Ureter (tissue), 1 donor: ENCODE measurements at places on chromosomes 12 and 14. TPM values are rescaled to one million over a fixed set of nuclear protein-coding genes. Genes with fewer than 3 reads are reported as not detected.

- DNase-seq: no peak
These were observed 8.3 kb upstream of the PLEK2 start for GRCh38 chr14:67420102-67420739.

DNA sequence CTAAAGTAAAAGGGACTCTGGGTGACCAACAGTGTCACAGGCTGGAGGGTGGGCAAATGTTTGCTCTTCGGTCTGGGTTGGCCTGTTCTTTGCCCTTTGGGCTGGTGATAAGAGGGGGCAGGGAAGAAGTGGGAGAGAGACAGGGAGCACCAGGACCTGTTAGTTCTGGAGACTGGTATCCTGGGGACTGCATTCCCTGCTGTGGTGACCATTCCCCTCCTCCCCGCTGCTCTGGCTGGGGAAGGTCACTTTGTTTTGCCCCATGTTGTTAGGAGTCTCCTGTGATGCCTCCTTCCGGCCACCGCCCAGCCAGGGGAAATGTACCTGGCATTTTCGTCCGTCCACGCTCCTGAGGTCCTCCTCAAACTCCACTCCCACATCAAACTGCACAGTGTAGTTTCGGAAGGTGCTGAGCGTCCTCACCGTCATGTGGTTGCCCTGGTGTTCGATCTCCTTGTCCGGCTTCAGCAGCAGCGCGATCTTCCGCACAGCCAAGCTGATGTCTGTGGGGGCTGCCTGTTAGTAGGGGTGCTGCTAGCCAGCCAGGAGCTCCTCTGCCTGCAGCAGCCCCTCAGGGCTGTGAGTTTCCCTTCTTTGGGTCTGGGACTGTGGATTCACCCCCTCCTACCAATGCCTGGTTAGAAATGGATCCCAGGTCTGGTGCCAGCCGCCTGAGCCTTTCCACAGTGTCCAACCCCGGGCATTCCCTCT is 618 bp downstream of the RBP5 start:
- no peak for DNase-seq

DNA sequence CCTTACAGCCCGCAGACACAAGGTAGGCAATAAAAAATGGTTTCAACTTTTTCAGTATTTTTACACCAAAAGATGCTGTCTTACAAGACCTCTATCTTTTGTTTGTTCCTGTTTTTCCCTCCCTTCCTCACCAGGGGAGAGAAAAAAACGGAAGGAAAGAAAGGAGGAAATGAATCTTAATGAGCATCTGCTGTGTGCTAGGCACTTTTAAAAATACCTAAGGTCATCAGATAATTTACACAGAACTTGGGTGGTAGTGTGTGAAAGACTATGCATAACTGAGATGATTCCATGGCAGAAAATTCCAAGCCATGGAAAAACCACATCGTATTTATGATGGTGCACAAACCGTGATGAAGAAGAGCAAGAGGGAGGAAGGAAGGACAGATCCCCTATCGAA is 121.2 kb downstream of the DIP2B start:
- DNase-seq: no peak

GRCh38 chr14:51224551-51224950 is 15.5 kb upstream of the TMX1 start:
- no peak for DNase-seq

DNA sequence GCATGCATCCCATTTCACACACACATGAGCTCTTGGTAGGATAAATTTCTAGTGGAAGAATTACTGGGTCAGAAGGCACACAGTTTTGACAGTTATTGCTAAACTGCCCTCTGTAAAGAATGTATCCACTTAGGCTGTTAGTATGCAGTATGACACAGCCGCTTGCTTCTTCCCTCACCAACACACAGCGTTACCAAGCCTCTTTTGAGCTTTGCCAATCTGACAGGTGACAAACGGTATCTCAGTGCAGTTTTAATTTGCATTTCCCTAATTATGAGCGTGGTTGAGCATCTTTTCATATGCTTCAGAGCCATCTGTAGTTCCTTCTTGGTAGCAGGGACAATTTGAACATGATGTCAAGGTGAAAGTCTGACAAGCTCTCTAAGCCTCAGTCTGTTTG is 42.9 kb downstream of the HRK start:
- DNase-seq: no peak

IRAK3 gene
- 23.1 TPM for total RNA-seq

DNA sequence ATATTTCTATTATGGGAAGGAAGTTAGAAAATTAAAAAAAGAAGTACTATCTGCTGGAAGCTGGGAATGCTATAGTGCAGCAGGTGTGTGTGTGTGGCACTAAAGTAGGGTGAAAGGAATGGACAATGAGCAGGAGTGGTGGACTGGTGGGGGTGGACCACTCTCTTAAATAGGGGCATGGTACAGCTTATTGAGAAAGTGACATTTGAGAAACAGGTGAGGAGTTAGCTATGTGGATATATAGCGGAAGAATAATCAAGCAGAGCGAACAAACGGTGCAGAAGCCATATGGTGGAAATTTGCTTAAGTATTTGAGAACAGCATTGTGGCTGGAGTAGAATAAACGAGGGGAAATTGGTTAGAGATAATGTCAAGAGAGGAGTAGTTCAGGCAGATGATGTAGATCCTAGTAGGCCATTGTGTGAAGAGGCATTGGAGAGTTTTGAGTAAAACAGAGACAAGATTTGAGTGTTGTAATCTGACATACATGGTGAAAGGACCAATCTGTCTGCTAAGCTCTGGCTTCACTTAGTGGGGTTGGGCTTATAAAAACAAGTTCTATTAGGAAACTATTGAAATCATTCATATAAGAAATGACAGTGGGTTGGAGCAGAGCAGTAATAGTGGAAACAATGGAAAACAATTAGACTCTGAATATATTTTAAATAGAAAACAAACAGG is 149.2 kb upstream of the SYT10 start:
- no peak for DNase-seq

RILPL1 gene
- total RNA-seq: 20.2 TPM

PLEKHD1 gene
- 0.10 TPM for total RNA-seq

- DNase-seq: no peak
These were observed 246.0 kb downstream of the ZFP36L1 start for GRCh38 chr14:68546839-68547238.

EMP1 gene
- total RNA-seq: 193 TPM

DNA sequence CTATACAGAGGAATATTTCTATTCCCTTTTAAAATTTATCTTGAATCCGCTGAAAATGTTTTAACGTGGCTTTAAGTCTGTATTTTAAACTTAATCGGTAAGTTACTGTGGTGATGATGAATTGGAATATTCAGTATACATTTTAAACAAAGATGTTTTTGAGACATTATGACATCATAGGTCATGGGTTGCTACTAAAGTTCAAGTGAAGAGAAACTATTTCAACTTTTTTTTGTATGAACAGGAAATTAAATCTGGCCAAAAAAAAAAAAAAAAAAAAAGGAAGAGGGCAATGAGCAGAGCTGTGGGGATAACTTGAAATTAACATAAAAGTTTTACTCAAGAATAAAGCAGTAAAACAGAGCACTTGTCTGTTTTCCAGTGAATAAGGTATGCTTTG is 109.0 kb downstream of the PLEKHA5 start:
- DNase-seq: no peak

HOXC4 gene
- total RNA-seq: 3.5 TPM

DNA sequence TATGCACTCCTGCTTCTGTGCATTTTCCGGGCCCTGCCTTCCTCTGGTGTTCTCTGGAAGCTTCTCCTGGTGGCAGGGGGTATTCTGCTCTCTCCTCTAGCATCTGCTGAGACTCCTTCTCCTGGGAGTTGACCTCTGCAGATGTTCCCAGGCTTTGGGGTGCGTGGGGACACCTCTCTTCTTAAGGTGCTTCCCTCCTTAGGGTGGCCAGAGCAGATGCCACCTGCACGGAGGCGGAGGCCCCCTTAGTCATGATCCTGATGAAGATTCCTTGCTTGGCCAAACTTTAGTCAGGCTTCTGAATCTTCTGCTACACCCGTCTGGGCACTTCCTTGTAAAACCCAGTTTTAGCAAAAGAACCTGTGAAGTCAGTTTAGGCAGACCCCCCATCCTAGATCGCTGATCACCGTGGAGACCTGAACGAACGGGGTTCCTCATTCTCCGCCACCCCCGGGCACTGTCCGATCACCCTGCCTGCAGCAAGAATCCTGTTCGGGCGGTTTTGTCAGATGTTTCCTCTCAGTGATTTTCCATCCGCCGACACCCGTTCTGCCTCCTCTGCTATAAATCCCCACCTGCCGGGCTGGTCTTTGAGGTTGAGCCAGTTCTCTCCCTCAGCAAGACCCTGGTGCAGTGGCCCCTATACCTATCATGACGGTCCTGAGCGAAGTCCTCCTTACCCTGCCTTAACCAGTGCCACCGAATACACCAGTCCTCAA is 111.9 kb downstream of the CALM1 start:
- DNase-seq: peak; percentile 85

DNA sequence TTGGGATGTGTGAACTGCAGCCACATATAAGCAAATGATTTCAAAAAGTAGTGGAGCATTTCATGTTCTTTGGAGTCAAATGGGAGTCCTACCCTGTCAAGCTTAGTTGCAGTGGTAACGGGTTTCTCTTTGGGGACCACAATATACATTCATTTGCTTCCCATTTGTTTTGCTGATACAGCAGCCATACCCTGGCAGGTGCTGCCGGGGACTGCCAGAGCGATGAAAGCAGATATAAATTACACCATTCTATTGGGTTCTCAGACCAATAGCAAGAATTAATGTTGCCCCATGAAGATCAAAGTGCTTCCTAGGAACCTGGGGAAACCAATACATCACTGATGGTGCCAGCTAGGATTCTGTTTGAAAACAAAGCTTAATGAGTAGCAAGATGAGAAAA is 1621.5 kb upstream of the FLRT2 start:
- DNase-seq: no peak

DNA sequence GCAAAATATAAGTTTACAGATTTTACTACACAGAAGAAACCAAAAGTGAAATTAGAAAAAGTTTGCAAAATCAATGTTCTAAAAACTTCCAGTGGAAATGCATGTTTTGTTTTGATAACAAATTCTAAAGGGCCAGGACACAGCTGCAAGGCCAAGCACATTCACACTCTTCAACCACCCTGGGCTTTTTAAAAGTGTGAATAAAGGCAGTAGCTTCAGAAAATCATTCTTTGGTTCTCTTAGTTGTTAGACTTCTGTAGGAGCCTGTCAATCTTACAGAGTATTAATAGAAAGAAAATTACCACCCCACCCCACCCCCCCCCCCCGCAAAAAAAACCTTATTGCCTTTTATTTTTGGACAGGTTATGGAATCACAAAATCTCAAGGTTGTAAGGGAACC is 105.2 kb upstream of the EGLN3 start:
- no peak for DNase-seq

FLRT2 gene
- total RNA-seq: 25.5 TPM

- DNase-seq: no peak
These were observed 28.1 kb downstream of the TTC6 start for GRCh38 chr14:37623426-37623951.

DNA sequence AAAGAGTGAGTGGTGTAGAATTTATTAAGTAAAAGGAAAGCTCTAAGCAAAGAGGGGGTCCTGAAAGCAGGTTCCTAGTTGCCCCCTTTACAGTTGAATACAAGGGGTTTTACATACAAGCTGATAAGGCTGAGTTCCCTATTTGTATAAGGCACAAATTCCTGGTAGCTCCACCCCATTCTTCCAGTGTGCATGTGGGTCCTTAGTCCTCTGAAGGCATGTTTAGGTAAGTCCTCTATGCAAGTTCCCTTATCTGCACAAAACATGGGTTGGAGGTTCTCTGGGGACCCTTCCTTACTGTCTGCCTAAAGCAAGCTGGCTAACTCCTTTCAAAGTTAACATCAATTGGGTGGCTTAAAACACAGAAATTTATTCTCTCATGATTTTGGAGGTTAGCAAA is 2.9 kb upstream of the FAR2 start:
- DNase-seq: no peak

GRCh38 chr14:88631091-88631490 is 68.3 kb downstream of the ZC3H14 start:
- DNase-seq: no peak

GRCh38 chr14:68655021-68655831 is 137.6 kb downstream of the ZFP36L1 start:
- DNase-seq: peak; percentile 41

DNA sequence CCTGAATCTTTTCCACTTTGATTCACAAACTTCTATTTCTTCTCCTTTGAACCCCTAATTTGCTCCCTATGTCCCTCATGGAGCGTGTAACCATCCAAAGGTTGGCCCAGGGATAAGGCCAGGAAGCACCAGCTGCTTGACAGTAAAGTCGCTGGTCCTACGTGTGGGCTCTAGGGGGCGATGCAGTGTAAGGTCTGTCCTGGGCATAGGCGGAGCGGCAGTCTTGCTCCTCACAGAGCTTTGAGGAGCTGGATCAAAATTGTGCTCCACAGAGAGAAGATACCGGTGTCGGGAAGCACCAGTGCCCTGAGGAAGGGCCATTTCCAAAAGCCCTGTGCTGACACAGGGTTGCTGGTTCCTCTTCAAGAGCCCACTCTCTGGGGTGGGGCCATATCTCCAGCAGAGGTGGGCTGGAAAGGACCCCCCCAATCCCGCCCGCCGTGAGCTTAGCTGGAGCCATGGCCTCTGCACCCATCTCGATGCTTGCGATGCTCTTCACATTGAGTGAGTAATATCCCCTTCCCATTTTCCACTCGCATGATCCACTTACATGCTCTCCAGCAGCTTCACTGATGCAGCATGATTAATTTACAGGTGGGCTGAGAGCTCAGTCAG is 49.9 kb upstream of the OR4E1 start:
- no peak for DNase-seq

DNA sequence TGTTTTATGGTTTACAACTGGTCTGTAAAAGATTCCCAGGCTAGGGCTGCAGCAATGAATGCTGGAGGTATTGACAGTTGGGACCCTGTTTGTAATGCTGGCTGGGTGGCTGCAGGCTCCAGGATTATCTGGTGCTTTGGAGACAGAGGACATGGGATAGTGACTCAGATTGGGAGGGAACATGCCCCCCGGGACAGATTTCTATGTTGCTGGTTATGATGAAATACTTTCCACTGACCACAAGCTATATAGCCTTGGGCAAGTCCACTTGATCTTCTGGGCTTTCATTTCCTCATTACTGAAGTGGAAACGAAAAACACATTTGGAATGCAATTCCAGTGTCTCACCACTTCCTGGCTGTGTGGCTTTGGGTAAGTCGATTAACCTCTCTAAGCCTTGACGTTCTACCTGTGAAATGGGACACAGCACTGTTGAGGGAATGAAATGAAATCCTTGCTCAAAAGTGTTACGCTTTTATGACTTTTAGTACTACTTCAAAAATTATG is 6.3 kb upstream of the TPCN1 start:
- DNase-seq: peak; percentile 63

GRCh38 chr12:123933214-123933613 is 39.4 kb downstream of the CCDC92 start:
- no peak for DNase-seq

- DNase-seq: no peak
These were observed 341.2 kb upstream of the DCN start for GRCh38 chr12:91523831-91524230.

- DNase-seq: peak; percentile 95
These were observed 11.6 kb upstream of the TMPO start for GRCh38 chr12:98503592-98504367.
